ENCODE measurements at places on chromosomes 6 and 20.

GRCh38 chr6:160084198-160084776 is 37.3 kb upstream of the SLC22A1 start:
- DNase-seq = no peak

DNA sequence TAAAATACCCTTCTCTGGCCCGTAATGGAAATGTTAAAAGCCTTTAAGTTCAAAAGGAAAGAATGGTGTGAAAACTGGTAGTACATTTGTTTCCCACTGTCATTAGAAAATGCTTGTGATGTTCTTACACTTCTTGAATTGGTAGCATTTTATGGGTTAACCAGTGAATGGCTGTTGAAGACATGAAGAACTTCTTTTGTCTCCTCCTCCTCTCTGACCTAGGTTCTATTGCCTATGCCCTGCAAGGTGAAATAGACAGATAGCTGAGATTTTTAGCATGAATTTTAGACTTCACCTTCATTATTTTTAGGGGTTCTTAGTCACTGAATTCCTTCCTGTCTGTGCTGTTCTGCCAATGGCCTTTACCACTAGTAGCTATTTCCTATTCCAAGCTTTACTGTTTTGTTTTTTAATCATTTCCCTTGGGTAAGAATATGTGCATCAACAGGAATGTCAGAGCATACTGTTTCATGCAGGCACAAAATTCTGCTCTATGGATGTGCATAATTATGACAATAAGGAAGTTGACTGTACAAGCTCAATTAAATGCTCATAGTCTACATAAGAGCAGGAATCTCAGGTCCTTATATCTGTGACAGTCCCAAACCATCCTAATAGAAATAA is 4.9 kb downstream of the TNFAIP3 start:
- DNase-seq = no peak

DNA sequence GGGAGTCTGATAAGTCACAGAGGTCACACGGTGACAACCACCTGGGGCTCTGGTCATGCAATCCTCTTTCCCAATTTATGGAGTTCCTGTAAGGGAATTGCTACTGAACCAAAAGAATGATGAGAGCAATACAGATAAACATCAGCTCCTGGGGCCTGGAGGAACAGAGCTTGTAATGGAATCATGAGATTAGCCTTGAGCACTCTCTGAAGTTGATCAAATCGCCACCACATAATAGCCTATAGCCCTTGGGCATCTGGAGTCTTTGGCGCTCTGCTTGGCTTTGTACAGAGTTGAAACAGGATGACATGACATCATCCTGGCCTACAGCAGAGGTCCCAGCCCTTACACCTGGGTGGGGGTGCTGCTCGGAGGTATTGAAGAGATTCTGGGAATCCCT is 154.3 kb upstream of the DTNBP1 start:
- no peak for DNase-seq

DNA sequence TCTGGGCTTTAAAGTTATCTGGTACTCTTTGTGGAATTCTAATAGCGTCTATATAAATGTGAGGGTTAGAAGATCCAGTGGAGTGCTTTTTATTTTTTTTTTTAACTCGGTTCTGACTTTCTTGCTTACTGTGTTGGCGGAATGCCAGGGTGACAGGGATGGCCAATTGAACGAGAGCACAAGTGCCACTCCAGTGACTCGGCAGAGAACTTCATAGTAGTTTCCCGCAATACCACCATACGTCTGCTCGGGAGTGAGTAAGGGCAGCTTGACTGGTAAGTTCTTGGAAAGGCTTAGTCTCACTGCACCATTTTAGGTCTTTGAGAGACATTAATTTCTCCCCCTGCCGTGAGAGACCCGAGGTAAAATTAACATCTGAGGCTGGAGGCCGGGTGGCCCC is 49.4 kb upstream of the TULP1 start:
- DNase-seq = no peak

GRCh38 chr6:134004714-134005113 is 47.7 kb downstream of the SLC2A12 start:
- DNase-seq = no peak

GRCh38 chr20:9032758-9033157 is 36.1 kb upstream of the PLCB4 start:
- DNase-seq = no peak

GRCh38 chr20:7889736-7890135 is 50.5 kb downstream of the HAO1 start:
- no peak for DNase-seq

DNA sequence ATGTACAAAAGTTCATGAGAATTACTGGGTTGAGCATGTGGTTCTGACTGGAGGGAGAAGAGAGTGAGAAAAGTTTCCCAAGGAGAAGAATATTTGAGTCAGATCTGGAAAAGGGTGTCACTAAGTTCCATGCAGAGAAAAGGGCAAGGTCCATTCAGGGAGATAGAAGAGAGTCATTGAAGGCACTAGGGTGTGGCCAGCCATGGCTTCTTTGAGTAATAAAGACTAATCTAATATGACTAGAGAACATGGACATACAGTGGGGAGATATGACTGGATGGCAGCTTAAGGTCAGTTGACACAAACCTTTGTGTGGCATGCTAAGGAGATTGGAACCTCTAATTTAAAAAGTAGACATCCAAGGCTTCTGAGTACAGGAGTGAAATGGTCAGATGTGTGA is 10.7 kb upstream of the SLC17A4 start:
- DNase-seq = no peak

All from stimulated activated CD4-positive, alpha-beta T cell treated with anti-CD3 and anti-CD28 coated beads, Interleukin-12 subunit alpha, Interleukin-12 subunit beta, amount 100 ng/mL, for 4 hours (primary cell).